ENCODE measurements at places on chromosomes 7 and 10. TPM values are rescaled to one million over a fixed set of nuclear protein-coding genes. Genes with fewer than 3 reads are reported as not detected.

Gene PPP1R9A
- total RNA-seq: not detected

Gene NUDCD3
- total RNA-seq: 81.1 TPM

Gene SUMF2
- total RNA-seq: 143 TPM

Gene CTAGE8
- 1.3 TPM for total RNA-seq

Gene PDZD7
- 0.37 TPM for total RNA-seq

Gene PTF1A
- total RNA-seq: not detected

Measured in activated naive CD4-positive, alpha-beta T cell treated with anti-CD3 and anti-CD28 coated beads for 36 hours (primary cell).